ENCODE measurements at places on chromosomes 5 and 9.

GRCh38 chr5:109611505-109611904, 78.2 kb upstream of the MAN2A1 start:
- DNase-seq: no peak

GRCh38 chr9:126851286-126851880, 9.1 kb upstream of the ZBTB34 start:
- no peak for DNase-seq

DNA sequence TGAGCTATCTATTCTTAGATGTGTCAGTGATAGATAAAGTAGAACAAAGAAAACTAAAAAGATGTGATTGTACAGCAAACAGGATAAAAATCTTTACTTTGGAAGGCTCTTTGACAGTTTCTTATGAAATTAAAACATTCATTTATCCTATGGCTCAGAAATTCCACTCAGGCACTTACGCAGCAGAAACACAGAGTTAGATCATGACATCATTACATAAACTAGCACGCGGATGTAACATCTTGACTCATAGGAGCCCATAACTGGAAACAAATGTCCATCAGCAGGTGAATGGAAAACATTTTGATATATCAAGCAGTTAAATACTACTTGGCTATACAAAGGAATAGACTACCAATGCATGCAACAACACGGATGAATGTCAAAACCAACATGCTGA, 45.3 kb downstream of the ICE1 start:
- no peak for DNase-seq

DNA sequence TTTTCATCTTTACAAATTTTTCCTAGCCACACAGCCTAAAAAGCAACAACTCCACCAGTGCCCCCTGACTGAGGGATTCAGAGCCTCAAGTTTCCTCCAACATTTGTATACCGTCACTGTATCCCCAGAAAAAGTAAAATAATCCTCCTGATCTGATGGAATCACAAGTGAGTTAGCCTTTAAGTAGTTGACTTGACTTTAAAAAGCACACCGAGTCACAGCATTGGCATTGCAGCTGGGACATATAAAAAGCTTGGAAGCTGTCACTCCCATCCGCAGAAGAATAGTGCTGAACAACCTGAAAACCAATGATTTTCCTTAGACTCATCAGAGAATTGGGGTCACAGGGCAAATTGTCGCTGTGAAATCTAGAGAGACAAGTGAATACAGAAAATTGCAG, 41.6 kb upstream of the FBN2 start:
- no peak for DNase-seq

DNA sequence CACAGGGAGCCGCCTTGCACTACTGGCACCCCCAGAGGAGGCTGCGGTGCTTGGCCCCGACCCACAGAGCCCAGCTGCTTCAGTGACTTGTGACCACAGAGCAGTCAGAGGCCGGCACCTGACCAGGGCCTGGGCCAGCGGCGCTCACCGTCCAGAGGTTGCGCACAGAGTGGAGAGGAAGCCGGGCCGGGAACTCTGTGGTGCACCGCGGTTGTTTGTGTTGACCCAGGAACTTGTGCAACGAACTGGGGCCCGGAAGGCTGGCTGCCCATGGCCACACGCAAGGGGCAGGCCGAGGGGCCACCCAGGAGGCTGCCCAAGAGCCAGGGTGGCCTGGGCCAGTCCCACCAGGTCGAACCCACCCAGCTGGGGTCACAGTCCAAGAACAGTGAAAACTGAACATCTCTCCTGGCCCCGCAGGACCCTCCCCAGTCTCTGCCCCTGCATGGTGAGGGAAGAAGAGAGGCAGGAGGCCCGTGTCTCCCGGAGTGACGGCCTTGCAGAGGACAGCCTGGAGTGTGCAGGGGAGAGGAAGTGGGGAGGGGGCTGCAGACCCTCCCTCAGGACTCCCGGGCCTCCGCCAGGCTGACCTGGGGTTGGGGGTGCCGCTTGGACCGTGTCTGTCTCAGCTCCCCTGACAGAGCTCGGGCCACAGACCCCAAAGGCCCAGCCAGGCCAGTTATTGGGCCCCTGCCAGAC, 42.8 kb upstream of the EGFL7 start:
- DNase-seq: peak; percentile 95

GRCh38 chr9:5364294-5365024, 24.8 kb upstream of the RLN1 start:
- no peak for DNase-seq

DNA sequence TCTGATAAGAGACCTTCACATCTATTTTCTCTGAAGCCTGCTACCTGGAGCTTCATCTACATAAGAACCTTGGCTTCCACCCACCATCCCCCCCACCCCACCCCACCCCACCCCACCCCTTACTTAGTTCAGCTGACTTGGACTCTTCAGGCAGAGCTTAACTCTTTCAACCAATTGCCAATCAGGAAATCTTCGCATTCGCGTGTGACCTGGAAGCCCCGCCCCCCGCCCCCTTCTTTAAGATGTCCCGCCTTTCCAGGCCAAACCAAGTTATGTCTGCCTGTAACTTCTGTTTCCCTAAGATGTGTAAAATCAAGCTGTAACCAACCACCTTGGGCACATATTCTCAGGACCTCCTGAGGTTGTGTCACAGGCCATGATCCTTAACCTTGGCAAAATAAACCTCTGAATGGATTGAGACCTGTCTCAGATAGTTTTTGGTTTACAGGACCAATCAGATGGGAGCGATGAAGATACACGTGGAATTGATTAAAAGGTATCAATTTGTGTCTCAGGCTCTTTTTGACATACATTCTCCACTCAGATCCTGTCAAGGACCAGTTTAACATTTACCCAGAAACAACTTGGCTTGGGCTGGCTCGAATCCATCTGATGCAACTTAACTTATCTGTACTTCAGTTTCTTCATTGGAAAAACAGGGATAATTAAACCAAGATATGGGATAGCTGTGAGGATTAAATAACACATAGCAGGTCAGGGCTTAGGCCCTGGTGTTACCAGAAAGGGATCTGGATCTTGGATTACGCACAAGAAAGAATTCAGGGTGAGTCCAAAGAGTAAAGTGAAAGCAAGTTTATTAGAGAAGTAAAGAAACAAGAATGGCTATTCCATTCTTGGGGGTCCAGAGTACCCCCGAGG, 43.6 kb downstream of the GALNT12 start:
- DNase-seq: no peak

DNA sequence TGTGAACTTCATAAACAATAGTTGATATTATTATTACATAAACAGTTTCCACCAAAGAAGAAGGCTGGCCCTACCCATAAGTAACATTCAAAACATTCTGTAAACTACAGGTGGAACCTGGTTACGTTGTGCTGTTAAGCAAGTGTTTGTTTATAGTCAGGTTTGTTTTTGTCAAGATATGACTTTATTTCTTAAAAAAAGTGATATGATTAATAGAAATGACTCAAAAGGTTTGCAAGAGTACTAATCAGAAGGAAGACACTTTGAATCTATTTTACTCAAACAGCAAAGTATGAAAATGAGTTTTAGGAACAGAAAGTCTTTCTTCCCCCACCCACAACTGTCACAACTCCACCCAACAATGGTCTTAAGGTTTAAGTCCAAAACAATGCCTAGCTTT, 220.8 kb downstream of the PLK2 start:
- no peak for DNase-seq

GRCh38 chr5:74685979-74686631, 1.1 kb downstream of the HEXB start:
- peak; percentile 59 for DNase-seq

GRCh38 chr9:20364959-20365358, 257.3 kb downstream of the MLLT3 start:
- no peak for DNase-seq

- peak; percentile 65 for DNase-seq
Observed at GRCh38 chr9:127503947-127504886, 52.9 kb downstream of the LRSAM1 start.

DNA sequence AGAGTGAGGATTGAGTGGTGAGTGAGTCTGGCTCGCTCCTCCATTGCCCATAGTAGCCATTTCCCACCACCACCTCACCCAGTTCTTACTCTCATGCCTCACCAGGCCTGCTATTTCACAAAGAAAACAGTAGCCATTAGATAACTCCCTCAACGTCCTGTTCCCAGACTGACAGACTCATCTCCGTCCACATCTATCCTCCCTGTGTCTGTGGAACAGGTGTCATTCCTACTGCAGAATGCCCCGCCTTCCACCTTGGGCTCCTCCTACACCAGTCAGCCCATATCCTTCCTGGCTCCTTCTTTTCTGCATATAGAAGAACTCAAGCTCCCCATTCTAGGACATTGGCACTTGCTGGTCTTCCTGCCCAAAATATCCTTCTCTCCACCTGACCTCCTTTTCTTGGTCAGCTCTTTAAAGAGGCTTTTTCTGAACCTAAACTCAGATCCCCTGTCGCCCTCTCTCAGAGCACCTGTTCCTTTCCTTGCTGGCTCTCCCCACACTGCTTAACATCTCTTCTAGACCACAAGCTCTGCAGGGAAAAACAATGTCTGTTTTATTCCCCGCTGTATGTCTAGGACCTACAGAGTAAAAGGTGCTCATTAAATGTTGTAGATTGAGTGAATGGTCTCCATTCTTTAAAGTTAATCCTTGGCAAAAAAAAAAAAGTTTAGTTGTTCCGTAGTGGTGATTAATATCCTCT, 3.2 kb downstream of the TNFAIP8 start:
- no peak for DNase-seq

DNA sequence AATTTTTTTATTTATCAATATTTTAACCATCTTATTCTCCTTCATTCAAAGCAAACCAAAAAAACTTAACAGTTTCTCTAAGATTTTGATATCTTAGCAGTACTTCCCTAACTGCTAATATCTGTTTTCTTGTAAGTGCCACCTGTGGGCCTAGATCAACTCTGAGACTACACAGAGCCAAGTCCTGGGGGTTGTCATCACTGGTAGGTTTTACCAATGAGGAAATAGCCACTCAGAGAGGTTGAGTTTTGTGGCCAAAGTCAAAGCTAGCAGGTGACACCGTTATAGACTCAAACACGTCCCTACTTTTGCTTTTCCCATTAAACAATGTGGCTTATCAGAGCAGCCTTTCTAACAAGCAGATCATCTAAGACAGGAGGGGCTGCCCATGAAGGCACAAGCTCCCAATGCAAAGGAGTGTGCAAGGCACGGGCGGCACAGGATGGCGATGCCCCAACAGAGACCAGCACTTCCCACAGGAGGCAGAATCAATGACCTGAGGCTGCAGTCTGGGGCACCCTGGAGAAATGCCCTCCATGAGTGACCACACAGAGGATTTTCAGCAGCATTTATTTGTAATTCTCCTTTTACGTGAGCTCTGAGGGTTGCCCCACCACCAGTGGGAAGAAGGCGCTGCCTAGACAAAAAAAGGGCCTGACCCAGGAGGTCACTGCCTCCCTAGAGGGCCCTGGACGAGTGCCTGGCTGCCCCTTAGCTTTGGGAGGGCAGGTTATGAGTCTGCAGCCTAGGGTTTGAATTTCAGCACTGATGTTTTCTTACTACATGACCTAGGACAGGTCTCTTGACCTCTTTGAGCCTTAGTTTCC, 7.4 kb downstream of the TBC1D2 start:
- no peak for DNase-seq

DNA sequence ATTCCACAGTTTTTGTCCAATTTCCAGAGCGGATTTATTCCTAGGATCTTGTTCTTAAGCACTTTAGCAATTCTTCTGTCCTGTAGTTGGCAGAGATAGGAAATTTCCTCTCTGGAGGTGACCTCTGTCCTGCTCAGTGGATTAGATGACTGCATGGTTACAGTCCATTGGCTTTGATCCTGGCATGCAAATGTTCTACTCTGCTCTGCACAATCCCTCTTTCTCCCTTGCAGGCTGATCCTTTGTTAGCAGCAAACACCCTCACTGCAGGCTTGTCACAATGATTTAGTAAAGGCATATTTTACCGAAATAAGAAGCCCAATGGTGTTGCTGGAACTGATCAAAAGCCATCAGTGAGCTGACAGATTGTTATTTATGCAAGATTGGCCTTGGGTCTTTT, 243.8 kb downstream of the COX7C start:
- no peak for DNase-seq

- no peak for DNase-seq
Observed at GRCh38 chr5:61737964-61738340, 405.9 kb downstream of the ZSWIM6 start.

GRCh38 chr5:126348855-126349635, 74.2 kb upstream of the GRAMD2B start:
- DNase-seq: no peak

DNA sequence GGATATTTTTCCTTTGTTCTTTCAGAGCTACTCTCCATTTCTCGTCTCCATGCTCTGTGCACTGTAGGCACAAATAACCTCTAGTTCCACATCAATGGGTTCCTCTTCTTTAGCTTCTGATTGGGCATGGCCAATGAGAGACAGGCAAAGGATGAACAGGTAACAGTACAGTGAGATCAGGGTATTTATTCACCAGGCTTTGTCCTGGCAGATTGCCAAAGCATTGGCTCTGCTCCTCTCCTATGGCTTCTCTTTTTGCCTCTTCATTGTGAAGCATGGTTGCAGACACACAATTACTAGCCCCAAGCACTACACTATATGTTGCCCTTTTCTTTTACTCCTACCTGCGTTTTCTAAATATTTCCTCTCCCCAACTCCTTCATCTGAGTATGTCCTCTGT, 215.1 kb upstream of the ARRDC3 start:
- DNase-seq: no peak

DNA sequence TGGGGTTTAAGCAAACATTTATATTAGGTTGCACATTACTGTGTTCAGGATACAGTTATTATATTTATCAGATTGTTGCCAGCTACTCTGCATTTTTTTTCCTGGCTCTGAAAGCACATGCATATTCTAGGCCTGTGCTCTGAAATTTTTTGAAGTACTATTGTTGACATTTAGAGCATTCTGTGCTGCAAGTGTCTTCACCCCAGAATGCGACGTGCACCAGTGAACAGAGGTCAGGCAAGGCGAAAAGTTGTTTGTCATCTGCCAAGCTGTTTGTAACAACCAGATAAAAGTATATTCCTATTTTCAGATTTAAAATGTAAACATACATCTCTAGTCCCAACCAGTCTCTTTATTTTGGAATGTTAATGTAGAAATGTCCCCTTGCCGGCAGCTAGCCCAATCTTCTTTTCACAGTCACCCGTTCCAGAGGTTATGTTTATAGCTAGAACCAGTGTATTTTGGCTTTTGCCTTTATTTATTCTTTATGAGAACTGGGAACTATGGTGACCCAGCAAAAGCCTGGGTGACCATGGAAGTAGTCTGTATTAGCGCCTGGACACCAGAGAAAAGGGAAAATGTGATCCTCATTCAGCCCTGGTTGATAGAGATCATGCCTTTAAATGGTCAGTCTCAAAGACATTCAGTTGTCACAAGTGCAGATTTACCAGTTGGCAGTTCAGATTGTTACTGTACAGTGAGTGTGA, 84.6 kb downstream of the NDUFAF2 start:
- no peak for DNase-seq

DNA sequence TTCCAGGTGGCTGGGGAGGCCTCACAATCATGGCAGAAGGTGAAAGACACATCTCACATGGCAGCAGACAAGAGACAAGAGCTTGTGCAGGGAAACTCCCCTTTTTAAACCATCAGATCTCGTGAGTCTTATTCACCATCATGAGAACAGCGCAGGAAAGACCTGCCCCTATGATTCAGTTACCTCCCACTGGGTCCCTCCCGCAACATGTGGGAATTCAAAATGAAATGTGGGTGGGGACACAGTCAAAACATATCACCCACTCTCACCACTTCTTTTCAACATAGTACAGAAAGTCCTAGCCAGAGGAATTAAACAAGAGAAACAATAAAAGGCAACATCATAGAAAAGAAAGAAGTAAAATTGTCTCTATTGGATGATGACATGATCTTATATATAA, 223.4 kb upstream of the SLC24A2 start:
- no peak for DNase-seq

- DNase-seq: no peak
Observed at GRCh38 chr5:118703241-118703640, 285.1 kb downstream of the DTWD2 start.
